Hair follicle dermal papilla cell (primary cell): ENCODE measurements at places on chromosomes 4 and X. TPM values are rescaled to one million over a fixed set of nuclear protein-coding genes. Genes with fewer than 3 reads are reported as not detected.

PLXNB3 gene
- total RNA-seq: 7.7 and 9.2 TPM in 2 replicates

MTMR1 gene
- 24.7 and 26.0 TPM in 2 replicates for total RNA-seq

SPOCK3 gene
- total RNA-seq: not detected in 2 replicates

PTCHD1 gene
- total RNA-seq: not detected in 2 replicates

VSIG4 gene
- total RNA-seq: not detected in 2 replicates

BEX3 gene
- 110 and 139 TPM in 2 replicates for total RNA-seq

GC gene
- not detected in 2 replicates for total RNA-seq

TAF7L gene
- 0.16 TPM in 1 of 2 replicates, not detected in the other for total RNA-seq

PABPC5 gene
- 3.4 and 4.1 TPM in 2 replicates for total RNA-seq

GRIA2 gene
- total RNA-seq: not detected in 2 replicates

UNC5C gene
- total RNA-seq: 4.7 and 6.8 TPM in 2 replicates

PABPC4L gene
- 5.5 and 7.8 TPM in 2 replicates for total RNA-seq

BMX gene
- total RNA-seq: not detected in 2 replicates

MAGEE2 gene
- not detected in 2 replicates for total RNA-seq

TEC gene
- 1.6 and 2.4 TPM in 2 replicates for total RNA-seq

XKRX gene
- not detected in 2 replicates for total RNA-seq

P2RY8 gene
- not detected in 2 replicates for total RNA-seq

NDP gene
- total RNA-seq: 0.85 and 2.8 TPM in 2 replicates

BEND4 gene
- total RNA-seq: not detected in 2 replicates

MAGEA8 gene
- not detected in 2 replicates for total RNA-seq

CT47B1 gene
- not detected in 2 replicates for total RNA-seq

RBM46 gene
- 0.12 and 0.16 TPM in 2 replicates for total RNA-seq

LEF1 gene
- 49.1 and 49.5 TPM in 2 replicates for total RNA-seq

NKX3-2 gene
- total RNA-seq: under 0.01 TPM in 1 of 2 replicates, not detected in the other

SMIM31 gene
- not detected in 2 replicates for total RNA-seq

CT45A10 gene
- not detected in 2 replicates for total RNA-seq

ANXA10 gene
- total RNA-seq: not detected in 2 replicates

PLK4 gene
- total RNA-seq: 1.6 and 1.8 TPM in 2 replicates

BEND2 gene
- total RNA-seq: not detected in 2 replicates

INPP4B gene
- 17.7 and 17.8 TPM in 2 replicates for total RNA-seq

UGT2B11 gene
- not detected in 2 replicates for total RNA-seq

EIF4E gene
- 87.6 and 103 TPM in 2 replicates for total RNA-seq

MAOA gene
- 16.5 and 19.0 TPM in 2 replicates for total RNA-seq

PPBP gene
- total RNA-seq: not detected in 2 replicates

HHIP gene
- total RNA-seq: under 0.01 TPM in 2 replicates

NLGN4X gene
- total RNA-seq: 0.24 and 1.9 TPM in 2 replicates

LDB2 gene
- total RNA-seq: 7.8 and 16.6 TPM in 2 replicates

ARHGAP36 gene
- total RNA-seq: not detected in 2 replicates

PRDM8 gene
- total RNA-seq: 27.8 and 32.8 TPM in 2 replicates

FREM3 gene
- under 0.01 TPM in 1 of 2 replicates, not detected in the other for total RNA-seq

RADX gene
- 1.7 and 1.9 TPM in 2 replicates for total RNA-seq

TMEM184C gene
- 50.5 and 53.2 TPM in 2 replicates for total RNA-seq

SH2D1A gene
- not detected in 2 replicates for total RNA-seq
